AG10803 (cell line): ENCODE measurements at places on chromosomes 2 and 18.

DNA sequence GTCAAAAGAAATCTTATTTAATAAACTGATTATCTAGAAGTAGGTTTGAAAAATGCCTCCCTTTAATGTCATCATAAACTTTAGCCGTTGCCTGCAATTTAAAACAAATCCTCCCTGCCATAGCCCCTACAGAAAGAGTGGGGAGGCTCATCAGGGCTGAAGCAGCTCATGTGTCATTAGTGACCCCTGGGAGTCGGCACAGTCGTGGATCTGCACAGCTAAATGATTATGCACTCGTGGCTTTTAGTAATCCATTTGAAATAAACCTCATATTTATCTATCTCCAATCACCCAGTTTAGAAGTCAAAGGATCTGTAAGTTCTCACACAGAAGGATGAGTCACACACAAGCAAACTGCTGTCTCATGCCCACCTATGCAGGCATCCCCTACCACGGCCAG is 277.3 kb downstream of the SS18 start:
- no peak for DNase-seq

DNA sequence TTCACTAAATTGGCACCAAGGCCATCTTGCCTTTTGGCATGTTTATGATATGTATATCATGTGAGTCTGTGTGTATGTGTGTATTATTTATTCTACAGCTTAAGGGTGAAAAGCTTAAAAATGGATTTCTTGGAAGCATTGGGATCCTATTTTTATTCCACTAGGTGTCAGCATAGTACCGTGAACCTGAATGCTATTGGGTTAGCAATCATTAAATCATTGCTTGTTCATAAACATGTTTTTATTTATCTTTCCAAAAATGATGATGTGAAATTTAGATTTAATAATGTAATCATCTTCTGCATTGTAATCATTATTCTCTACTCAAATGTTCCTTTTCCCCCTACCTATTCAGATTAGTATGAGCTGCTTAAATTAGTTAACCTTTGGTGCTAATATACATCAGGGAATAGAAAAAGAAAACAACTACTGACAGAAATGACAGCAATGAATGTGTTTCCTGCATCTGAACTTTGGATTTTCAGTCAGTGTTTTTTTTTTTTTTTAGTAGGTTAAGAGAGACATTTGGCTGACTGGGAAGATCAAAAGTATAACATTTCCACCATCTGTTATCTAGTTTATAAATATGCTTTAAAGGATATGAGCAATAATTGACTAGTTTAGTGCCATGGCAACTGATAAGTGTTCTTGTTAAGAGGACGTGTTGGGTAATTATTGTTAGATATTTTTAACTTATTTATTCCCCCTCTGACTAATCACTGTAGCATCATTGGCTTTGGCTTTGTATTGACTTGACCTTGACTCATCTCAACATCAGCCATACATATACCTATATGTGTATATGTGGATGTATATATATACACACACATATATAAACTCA is 14.1 kb upstream of the ZSWIM2 start:
- peak; percentile 36 for DNase-seq

DNA sequence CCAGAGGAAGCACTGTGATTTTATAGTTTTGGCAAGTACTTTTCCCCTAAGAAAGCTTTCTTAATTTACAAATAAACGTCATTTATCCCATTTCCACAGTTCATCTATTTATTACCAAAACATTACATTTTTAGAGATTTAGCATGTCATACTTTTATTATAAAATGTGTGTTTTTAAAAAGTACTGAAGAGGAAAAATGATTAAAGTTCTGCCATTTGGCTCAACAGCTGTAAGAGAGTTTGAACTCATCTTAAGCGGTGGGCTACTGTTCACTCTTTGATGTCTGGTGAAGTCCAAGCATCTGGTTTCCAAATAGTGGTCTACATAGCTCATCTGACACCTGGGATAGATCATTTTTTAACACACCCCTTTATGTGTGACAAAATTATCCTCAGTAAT is 51.3 kb upstream of the TANC1 start:
- DNase-seq: no peak

DNA sequence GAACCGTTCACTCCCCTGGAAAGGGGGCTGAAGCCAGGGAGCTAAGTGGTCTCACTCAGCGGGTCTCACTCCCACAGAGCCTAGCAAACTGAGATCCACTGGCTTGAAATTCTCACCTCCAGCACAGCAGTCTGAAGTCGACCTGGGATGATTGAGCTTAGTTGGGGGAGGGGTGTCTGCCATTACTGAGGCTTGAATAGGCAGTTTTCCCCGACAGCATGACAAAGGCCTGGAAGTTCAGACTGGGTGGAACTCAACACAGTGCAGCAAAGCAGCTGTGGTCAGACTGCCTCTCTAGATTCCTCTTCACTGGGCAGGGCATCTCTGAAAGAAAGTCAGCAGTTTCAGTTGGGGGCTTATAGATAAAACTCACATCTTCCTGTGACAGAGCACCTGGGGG is 292.5 kb downstream of the NUP35 start:
- no peak for DNase-seq

- DNase-seq: no peak
Observed at GRCh38 chr18:44856157-44856556, 175.5 kb downstream of the SETBP1 start.

GRCh38 chr18:54388203-54389142 is 30.8 kb downstream of the C18orf54 start:
- peak; percentile 85 for DNase-seq

GRCh38 chr2:171703574-171704347 is 16.5 kb downstream of the DYNC1I2 start:
- DNase-seq: peak; percentile 46

DNA sequence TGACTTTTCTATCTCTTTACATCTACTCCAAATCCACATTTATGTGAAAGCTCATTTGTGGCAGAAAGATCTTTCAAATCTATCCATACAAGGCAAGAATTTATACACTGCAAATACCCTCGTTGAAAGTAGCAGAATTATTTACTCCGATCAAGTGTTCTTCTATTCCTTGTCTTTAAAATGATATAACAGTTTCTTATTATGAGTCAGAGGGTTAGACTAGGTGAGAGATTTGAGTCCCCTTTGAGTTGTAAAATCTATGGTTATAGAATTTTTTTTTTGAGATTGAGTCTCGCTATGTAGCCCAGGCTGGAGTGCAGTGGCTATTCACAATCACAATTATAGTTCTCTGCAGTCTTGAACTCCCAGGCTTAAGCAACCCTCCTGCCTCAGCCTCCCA is 5.6 kb upstream of the GREB1 start:
- no peak for DNase-seq

- DNase-seq: no peak
Observed at GRCh38 chr2:205284334-205284733, 398.0 kb upstream of the NRP2 start.

DNA sequence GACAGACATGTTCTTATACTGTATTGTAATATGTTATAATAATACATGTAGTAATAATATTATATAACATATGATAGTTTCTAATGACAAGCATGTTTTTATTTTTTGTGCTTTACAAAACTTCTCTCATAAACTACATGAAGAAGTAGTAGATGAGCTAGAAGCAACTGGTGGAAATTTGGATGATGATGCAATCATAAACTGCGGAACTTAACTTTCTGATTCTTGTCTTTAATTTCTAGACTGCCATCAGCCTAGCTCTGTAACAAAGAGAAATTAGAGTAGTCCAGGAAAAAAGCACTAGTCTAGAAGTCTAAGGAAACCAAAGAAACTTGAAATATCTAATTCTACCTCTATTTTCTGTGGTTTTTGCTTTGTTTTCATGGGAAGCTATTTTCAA is 71.0 kb upstream of the SPATS2L start:
- no peak for DNase-seq

- DNase-seq: peak; percentile 92
Observed at GRCh38 chr2:54468673-54469072, 12.5 kb downstream of the SPTBN1 start.

GRCh38 chr18:70415823-70416488 is 127.1 kb downstream of the SOCS6 start:
- DNase-seq: peak; percentile 49

DNA sequence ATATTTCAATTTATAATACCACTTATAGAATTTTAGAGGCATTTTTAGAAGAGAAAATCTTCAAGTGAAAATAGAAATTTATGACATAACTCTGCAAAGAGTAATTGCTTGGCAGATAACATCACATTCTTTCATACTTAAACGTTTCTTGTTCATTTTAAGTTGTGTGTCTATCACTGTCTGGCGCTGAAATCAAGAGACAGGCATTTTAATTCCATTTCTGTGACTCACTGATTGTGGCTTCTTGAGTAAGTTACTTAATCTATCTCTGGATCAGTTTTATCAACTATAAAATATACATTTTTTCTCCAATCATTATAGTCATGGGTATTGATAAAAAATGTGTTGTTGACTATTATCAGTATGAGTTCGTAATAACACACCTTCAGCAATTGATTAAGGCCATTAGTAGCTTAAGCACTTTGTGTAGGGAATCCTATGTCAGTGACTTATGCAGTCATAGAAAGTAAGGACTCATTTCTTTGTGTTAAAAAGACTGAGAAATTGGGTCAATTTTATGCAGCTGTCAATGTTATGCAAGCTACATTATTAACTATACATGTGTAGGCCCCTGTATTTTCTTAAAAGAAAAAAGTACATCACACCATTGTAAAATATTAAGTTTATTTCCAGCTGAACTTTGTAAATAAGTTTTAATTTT is 497.3 kb downstream of the CCDC85A start:
- peak; percentile 69 for DNase-seq
